Fibroblast of mammary gland (primary cell): ENCODE measurements at places on chromosomes 12 and 14.

- no peak for DNase-seq
These were observed 49.6 kb upstream of the GSC start for GRCh38 chr14:94819531-94819930.

- DNase-seq: no peak
These were observed 31.4 kb downstream of the SSPN start for GRCh38 chr12:26226629-26227360.

DNA sequence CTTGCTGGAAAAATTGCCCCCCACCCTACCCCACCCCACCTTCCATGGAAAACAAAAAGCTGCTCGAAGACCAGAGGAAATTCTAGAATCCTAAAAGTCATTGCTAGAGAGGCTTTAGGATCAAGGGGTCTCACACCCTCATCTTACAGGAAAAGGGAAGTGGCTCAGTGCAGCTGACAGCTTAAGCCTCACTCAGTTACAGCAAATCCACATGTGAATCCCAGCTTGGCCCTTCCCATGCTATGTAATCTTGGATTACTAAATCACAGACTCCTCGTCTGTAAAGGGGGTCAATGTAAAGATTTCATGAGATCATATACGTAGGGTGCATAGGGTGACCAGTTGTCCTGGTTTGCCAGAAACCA lies 25.9 kb downstream of the CMKLR1 start:
- DNase-seq: no peak

DNA sequence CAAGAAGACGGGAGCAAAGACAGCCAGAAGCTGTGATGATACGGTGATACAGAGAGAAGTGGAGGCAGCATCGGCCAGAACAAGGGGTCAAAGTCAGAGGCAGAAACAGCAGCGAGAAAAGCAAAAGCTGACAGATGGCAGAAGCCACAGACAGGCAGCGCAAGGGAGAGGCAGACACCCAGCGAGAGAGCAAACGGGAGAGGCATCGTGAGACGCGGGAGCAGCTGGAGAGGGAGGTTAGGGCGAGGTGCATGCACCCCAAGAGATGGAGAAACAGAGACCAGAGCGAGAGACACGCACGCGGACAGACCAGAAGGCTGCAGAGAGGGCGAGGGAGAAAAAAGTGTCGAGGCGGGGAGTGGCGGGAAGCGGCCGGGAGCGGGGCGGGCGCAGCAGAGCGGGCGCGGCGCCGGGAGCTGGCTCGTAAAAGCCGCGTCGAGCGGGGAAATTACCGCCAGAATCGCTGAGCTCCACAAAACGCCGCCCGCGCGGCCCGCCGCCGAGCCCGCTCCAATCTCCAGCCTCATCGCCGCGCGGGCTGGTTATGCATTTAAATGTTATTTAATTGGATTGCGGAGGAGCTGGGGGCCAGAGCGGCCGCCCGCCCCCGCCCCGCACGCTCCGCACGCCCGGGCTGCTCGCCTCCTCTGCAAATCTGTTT lies 15.6 kb downstream of the SMUG1 start:
- DNase-seq: peak; percentile 27

DNA sequence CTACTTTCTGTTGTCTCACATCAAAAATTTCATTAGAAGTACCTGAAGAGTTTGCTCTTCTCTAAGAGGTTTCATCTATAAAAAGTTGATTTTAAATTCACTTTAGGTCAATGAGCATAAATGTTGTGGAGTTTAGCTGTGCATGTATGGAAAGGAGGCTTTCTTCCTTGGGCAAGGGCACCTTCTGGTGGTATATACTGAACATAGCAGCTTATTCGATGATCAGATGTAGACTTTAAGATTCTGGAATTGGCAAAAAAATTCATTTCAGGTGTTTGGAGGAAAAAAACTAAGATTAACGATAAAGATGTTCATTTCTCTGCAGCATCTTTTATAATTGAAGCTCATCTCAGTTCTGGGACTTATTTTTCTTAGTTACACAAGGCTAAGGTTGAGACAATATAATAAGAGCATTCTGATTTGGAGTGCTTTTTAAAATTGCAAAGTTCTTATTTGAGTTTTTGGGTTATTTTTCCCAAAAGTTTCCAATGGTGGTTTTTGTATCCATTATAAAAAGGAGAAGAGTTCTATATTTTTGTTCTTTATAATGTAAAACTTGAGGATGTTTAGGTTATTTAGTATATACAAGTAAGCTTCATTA lies 46.8 kb downstream of the TMEM117 start:
- DNase-seq: peak; percentile 72

DNA sequence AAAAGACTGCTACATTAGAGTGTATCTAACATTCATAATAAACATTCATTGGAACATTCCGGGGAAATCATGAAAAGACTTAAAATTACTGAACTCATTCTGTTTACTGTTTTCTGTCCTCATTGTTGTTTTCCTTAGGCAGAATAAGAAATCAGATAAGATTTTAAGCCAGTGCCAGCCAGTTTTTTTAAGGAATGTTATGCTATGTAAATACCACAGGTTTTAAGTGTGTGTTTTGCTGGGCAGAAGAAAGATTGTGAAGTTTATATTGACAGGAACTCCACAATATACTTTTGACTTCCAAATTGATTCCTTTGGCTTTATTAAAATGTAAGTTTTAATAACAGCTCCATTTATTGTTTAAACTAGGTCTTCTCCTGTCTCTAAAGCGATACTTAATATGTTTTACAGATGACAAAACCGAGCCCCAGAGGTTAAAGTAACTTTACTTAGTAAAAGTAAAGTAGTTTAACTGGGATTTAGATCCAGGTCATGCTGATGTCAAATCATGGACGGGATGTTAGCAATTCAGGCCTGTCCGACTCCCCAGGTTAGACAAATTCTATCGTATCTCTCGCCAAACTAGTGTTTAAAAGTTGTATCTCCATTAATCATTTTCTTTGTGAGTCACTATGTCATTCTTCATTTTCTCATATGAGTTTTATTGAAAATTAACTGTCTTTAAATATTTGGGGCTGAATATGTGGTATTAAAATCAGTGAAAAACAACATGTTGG lies 1.7 kb downstream of the LARP4 start:
- DNase-seq: no peak

- DNase-seq: peak; percentile 52
These were observed 241.4 kb upstream of the PDZRN4 start for GRCh38 chr12:40946612-40947194.

- no peak for DNase-seq
These were observed 9.8 kb upstream of the CIPC start for GRCh38 chr14:77088219-77088618.

DNA sequence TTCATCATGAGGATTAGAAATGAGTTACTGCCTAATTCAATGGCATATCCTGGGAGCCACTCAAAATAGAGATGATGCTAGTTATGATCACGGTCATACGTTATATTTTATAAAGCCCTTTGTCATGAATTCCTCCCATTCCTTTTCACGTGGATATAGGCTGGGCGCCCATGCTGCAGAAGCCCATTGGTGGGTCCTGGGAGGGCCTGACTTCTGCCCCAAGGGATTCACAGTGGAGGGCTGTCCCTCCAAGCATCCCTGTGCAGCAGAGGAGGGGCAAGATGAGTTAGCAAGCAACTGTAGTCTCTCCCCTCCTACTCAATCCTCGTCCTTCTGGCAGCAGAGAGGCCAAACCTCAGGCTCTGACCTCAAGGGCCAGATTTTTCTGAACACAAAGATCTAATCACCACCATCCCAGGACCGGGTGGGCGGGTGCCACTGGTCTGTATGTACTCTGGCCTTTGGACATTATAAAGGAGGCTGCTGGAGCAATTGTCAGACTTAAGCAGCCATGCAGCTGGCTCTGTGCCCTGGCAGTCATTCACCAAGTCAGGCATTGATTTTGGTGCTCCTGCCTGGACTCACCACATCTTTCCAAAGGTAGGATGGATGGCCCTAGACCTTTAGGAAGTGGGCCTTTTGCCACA lies 8.6 kb downstream of the GLTP start:
- peak; percentile 54 for DNase-seq

DNA sequence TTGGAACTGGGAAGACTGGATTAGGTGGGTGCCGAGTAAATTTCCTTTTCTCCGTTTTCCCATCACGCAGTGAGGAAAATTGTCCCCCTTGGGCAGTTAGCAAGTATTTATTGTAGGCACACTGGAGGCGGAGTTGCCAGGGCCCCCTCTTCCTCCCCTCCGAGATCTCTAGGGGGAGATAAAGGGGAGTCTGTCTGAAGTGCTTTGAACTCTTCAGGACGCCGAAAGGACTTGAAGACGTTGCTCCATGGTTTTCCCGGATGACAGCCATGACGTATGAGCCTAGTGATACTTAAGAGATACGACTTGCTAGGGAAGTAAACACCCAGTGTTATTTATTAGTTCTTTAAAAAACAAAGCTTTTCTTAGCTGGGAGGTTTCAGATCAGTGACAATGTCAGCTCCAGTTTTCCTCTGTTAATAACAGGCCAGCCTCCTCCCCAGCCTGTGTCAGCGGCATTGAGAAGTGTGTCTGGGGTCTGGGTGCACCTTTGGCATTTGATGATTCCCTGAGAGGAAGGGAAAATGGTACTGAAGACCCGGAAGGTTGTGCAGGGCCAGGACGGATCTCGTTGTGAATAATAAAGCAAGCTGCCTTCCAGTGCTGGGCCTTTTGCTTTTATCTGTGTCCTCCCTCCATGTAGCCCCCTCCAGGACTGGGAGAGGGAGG lies 78.7 kb downstream of the TSPAN9 start:
- no peak for DNase-seq
